GM12864 (cell line): ENCODE measurements at places on chromosomes 16 and 17.
A peak's percentile ranks its signal among the peaks of the same experiment; 100 is the strongest.

GRCh38 chr17:48047113-48047740 is 932 bp upstream of the NFE2L1 start:
- no peak for DNase-seq

DNA sequence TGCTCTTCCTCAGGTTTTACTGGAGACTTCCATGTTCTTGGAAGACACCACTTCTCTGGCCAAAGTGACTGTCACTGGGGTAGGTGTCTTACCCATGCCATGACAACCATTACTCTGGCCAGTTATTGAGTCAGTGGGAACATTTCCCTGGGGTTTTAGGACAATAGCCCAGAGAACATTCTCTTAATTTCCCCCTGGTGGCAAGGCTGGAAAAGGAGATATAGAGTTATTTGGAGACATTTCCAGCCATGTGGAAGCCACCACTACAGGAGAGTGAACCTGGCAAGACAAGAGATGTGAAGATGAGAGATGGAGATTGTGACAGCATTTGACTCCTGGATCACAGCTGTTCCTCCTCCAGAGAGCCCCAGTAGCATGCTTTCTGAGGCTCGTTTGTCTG is 106.2 kb downstream of the CDK5R1 start:
- DNase-seq, result no peak

DNA sequence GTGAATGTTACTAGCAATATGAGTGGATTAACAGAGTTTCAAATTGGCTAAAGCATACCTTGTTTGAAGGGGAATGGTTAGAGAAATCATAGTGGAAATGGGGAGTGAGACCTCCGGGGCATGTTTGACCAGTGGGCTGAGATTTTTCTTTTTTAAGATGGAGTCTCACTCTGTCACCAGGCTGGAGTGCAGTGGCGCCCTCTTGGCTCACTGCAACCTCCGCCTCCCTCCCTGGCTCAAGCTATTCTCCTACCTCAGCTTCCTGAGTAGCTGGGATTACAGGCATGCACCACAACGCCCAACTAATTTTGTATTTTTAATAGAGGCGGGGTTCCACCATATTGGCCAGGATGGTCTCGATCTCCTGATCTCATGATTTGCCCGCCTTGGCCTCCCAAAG is 9.6 kb downstream of the CDRT15 start:
- no peak for DNase-seq

DNA sequence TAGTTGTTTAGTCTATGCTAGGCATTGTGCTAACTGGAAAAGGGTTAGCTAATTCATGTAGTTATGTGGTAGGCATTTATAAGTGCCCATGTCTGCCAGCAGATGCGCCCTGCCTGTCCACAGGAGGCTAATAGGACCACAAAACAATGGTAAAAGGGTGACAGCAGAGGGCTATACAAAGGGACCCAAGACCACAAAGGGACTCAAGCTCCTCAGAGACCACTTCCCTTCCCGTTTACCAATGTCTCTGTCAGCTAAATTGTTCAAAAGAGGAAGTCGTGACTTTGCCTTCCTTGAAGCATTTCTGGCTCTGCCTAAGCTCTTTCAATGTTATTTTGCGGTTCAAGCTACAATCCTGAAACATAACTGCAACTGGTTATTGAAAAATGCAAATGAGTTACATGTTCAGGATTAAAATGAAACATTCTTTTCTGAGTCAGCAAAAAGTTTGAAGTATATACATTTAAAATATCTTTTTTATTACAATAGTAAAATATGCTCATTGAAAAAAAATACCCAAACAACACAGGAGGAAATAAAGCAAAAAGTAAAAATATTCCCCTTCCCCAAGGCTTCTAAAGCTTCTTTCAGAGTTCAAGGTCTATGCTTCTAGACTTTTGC is 149.2 kb downstream of the MAF start:
- peak; percentile 49 for DNase-seq

- no peak for DNase-seq
These were observed 18.0 kb upstream of the HOXB9 start for GRCh38 chr17:48644159-48644558.

DNA sequence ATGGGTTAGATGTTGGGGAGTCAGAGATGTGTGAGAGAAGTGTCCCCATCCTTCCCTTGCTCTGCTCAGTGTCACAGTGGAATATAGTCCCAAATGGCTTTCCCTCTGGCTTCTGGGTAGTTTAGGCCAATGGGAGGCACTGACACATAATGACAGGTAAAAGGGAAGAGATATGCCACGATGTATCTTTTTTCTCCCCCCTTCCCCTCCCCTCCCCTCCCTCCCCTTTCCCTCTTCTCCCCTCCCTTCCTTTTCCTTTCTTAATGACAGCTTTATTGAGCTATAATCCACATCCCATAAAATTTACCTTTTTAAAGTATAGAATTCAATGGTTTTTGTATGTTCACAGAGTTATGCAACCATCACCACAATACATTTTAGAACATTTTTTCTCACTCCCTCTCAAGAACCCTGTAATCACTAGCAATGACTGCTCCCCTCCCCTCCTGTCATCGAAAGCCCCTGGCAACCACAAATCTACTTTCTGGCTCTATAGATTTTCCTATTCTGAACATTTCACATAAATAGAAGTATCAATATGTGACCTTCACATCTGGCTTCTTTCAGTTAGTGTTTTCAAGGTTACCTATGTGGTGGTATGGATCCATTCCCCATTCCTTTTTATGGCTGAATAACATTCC is 617 bp upstream of the CCR7 start:
- no peak for DNase-seq

- DNase-seq, result no peak
These were observed 101.2 kb downstream of the MRTFB start for GRCh38 chr16:14172200-14172809.

GRCh38 chr16:31695667-31696066 is 168.0 kb downstream of the AHSP start:
- no peak for DNase-seq

GRCh38 chr16:49544828-49545227 is 171.2 kb downstream of the C16orf78 start:
- DNase-seq, result no peak

- no peak for DNase-seq
These were observed 6.4 kb downstream of the PER1 start for GRCh38 chr17:8145811-8146210.

DNA sequence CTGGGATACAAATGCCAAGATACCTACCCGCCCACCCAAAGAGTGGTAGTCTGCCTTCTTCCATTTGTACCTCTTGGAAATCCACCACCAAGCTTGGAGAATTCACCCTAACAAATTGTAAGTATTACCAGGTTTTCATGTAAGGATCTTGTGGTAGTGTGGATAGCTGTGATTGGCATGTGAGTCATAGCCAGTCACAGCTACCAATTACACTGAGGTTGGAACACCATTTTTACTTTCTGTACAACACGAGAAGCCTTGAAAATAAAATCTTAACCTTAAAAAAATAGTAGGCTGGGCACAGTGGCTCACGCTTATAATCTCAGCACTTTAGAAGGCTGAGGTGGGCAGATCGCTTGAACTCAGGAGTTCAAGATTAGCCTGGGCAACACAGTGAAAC is 18.5 kb upstream of the SLC35G3 start:
- DNase-seq, result no peak

GRCh38 chr16:67430504-67430976 is 381 bp upstream of the HSD11B2 start:
- DNase-seq, result no peak

GRCh38 chr17:50163843-50164696 is 1.7 kb upstream of the SGCA start:
- DNase-seq, result no peak

- peak; percentile 8 for DNase-seq
These were observed 108.2 kb upstream of the RBBP6 start for GRCh38 chr16:24430954-24431760.

- DNase-seq, result no peak
These were observed 16.3 kb downstream of the ATAD5 start for GRCh38 chr17:30848021-30848420.

DNA sequence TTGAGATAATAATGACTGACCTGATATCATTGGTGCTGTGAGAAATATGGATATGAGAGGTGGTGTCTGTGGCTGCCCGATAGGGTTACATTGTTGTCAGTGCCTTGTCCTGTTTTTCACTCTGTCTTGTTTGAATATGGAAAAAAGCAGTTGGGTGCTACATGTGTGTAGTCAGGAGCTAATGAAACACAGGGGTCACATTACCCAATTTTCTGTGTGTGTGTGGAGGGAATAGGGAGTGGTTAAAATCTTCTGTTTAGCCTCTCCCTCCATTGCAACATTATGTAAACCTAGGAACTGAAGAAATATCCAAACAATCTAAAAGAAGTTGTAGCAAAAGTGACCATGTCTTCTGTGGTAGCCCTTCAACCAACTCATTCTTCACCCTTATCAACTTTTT is 527.7 kb upstream of the SOX9 start:
- no peak for DNase-seq

DNA sequence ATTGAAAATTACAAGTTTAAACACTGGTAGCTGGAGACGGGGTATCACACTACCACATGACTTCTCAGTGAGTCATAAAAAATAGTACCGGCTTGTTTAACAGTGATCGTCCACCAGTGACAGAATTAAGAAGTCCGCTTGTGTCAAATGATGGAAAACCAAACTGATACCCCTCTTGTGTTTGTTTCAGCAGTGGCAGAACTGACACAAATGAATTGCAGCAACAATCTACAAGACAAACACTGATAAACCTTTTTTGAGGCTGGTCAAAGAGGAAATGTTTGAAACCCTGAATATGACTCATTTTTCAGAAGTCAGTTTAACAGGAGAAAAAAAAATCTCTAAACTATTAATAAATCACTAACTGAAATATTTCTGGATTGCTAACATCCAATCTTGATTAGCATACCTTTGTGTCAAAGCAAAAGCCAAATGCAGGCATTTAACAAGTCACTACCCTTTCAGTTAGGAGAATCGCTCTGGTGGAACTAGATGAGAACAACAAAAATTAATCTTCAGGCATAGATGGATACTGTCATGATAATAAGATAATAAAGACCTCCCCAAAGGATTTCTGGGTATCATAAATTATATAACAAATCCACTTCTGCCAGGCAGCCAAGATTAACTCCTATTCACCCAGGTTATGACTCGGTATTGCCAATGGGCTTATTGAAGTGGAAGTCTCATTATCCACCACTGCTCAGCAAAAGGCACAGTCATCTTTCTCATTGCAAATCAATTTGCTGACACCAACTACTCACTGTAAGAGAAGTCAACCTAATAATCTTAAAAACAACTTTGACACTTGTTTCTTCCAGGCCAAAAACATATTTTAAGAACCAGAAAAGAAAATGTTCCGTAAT is 20.8 kb downstream of the DCUN1D3 start:
- no peak for DNase-seq

GRCh38 chr17:44901411-44901921 is 2.2 kb upstream of the EFTUD2 start:
- DNase-seq, result no peak

DNA sequence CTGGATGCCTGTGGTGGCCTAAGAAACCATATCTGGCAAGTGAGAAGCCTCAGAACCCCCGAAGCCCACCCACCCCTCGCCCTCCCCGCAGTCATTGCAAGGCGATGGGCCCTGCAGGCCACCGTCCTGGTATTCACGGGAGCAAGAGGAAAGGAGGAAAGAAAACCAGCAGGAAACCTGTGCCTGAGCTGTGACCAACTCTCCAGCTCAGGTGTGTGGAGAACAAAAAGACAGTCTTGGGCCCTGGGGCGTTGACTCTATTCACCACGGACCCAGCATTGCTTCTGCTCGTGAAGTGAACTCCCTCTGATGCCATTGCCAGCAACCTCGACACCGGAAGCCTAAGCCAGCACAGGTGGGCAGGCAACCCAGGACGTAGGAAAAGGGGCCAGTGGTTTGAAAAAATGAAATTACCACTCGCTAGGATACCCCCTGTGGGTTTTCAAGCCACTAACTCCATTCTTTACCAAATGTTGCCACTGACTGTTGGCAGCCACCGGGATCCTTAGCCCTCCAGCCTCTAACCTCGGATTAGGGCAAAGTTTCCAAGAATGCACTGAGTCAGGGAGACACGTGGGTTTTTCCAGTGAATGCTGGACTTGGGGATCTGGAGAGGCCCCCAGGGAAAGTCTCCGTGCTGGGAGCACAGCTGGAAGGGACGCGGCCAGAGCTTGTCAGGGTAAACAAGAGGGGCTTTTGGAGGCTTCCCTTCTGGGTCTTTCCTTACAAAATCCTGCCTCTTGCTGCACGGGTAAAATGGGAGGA is 25.1 kb downstream of the FA2H start:
- DNase-seq, result no peak

DNA sequence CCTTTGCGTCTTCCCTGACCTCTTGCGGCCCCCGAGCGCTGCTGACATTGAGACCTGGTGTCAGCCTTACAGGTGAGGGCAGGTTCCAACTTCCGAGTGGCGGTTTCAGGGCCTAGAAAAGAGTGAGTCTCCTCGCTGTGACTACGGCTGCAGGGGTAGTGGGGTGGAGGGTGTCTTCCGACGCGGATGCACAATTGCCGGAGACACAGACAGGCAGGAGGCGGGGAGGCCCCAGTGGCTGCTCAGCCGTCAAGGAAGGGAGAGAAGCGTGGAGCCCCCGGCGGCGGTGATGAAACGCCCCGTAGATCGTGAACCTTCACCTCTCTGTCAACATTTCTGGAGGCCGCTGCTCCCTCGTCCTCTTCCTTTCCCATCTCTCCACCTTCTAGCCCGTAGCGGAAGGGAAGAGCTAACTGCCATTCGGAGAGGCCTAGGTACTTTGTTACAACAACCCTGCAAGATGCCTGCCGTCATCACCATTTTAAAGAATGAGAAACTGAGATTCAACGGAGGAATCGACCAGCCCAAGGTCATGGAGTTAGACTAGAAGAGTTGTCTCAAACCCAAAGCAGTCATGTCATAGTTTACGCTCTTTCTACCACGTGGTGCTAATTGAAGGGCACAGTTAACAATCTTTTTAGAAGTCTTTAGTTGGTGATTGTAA is 485 bp downstream of the DNAJA3 start:
- no peak for DNase-seq

DNA sequence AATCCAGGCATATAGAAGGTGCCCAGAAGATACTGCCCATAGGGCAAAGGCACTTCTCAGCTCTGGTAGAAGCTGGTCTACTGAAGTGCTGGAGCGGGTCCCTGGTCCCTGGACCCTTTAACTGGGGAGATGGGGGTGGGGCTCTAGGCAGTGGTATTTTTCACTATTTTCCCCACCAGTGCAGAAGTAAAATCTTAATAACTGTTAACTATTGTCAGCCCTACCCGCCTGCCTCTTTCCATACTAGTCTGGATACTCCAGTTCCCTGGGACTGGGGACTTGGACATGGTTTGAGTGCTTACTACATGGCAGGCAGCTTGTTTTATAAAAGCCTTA is 24.6 kb downstream of the IGF2BP1 start:
- DNase-seq, result no peak

DNA sequence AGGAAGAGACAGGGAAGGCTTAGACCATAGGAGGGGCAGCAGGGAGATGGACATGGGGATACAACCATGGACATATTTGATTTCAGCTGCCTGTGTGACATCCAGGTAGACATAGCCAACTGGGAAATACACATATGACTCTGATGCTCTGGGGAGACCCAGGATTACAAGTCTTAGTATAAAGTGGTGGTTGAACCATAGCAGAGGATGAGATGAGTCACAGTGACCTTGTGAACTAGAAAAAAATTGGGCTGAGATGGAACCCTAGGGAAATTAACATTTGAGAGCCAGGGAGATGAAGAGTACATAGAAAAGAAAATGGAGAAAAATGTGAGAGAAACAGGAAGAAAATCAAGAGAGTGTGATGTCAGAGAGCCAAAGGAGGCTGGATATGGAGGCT is 10.2 kb downstream of the MARCHF10 start:
- no peak for DNase-seq
